HCT116 (cell line): ENCODE measurements at places on chromosomes 12 and 14.

DNA sequence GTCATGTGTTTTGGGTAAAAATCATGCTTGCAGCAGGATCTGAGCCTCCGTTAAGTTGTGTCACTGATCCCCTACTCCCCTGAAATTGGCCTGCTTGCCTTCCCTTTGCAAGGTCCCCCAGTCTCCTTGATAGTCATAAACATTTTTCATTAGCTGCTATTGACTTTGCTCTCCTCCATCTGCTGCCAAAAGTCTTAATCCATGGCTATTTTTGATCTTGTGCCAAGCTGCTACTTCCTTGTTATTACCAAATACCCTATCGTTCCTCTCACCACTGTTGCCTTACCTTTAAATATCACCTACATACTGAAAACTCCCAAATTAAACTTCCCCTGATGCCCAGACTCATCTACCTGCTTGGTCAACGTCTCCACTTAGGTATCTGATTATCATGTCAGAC, 148.3 kb downstream of the PHLDA1 start:
- no peak for DNase-seq

DNA sequence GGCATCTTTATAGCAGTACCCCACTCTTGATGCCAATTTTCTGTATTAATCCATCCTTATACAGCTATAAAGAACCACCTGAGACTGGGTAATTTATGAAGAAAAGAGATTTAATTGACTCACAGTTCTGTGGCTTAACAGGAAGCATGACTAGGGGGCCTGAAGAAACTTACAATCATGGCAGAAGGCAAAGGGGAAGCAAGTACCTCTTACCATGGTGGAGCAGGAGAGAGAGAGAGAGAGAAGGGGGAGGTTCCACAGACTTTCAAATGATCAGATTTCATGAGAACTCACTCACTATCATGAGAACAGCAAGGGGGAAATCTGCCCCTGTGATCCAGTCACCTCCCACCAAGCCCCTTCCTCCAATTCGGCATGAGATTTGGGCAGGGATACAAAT, 84.4 kb downstream of the SLC24A4 start:
- DNase-seq: no peak

DNA sequence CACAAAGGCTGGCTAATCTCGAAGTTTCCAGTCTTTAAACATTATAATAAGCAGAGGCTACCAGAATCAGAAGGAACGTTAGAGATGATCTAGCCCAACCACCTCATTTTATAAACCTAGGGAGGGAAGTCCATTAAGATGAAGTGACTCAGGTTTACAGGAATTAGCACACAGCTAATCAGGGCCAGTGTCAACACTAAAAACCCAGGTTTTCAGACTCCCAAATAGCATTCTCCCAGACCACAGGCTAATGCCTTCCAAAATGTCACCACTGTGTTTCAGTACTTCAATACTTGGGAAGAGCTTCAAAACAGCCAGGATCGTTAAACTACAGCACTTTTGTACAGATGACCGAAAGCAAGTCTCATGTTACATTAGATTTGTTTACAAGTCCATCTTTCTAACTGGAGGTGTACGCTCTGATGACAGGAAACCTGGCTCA, 89.2 kb downstream of the FOXN3 start:
- no peak for DNase-seq

GRCh38 chr12:11621797-11622423, 27.6 kb upstream of the ETV6 start:
- DNase-seq: no peak

- DNase-seq: no peak
Measured at GRCh38 chr12:30898846-30899245, 27.7 kb upstream of the TSPAN11 start.

DNA sequence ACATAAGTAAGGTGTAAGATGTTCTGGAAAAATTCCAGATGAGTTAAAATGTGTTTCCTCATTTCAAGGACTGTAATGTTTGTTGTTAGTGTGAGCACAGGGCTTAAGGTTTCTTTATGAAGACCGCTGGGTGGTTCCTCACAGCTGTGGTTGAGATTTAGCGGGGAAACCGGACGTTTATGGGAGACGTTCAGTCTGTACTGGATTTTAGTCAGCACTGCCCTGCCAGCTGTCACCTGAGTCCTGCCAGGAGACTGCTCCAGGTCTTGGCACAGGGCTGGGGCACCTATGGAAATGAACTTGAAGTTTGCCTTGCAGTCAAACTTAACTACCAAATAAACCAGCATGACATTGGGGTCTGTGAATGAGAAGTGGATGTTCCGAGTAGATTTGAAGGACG, 555.2 kb downstream of the DIO2 start:
- no peak for DNase-seq

DNA sequence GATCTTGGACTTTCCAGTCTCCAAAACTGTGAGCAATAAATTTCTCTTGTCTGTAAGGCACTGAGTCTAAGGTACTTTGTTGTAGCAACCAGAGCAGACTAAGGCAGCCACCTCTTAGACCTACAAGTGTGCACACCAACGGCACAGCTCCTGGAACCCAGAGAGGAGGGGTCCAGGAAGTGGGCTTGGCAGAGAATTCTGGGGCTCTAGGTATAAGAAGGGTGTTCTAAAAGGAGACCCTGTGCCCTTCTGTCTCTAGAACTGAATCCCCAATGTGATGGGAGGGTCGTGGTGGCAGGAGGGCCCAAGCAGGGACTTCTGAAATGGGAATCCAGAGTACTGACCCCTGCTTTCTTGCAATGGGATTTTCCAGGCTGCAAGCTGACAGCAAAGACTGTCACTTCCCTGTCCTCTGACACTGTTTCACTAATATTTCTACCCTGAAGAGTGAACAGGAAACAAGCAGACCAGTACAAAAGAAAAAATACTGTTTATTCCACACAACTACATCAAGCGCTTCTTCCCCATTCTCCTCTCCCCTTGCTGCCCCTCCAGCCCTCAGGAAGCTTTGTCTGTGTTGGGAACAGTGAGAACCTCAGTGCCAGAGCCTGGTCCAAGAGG, 13.6 kb upstream of the TFCP2 start:
- DNase-seq: no peak

DNA sequence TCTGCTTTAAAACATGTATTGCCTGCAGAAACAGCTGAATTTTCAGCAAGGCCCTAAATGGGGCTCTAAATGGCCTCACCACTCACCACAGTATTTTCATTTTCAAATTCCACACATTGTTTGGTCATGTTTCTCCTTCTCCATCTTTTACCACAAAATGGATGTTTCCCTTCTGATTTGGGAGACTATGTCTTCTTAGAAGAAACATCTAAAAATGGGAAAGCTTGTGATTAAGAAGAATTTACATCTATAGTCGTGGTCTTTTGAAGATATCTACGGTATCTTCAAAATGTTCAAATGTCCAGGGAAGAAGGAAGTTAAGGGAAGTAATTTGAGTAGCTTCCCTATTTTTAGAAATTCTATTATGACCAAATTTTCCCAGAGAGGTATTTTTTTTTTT, 20.7 kb upstream of the TUBA1C start:
- no peak for DNase-seq

GRCh38 chr12:92769124-92769901, 66.5 kb downstream of the PLEKHG7 start:
- no peak for DNase-seq

DNA sequence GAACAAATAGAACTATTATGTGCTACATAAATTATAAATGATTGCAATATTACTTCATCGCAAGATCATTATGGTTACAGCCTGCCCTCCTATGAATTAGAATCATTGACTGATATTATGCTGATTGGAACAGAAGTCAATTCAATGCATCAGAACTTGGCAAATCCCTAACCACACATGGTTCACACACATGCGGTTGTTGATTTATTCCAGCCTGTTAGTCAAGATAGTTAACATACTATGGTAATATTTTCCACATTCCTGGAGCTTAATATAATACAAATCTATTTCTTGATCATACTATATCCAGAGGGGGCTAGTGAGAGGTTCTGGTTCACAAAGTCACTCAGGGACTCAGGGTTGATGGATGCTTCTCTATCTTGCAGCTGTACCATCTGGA, 9.7 kb upstream of the CACNA1C start:
- DNase-seq: no peak

- no peak for DNase-seq
Measured at GRCh38 chr12:31867292-31867691, 91.9 kb upstream of the RESF1 start.

- DNase-seq: peak; percentile 75
Measured at GRCh38 chr12:94761559-94761958, 111.2 kb upstream of the TMCC3 start.

DNA sequence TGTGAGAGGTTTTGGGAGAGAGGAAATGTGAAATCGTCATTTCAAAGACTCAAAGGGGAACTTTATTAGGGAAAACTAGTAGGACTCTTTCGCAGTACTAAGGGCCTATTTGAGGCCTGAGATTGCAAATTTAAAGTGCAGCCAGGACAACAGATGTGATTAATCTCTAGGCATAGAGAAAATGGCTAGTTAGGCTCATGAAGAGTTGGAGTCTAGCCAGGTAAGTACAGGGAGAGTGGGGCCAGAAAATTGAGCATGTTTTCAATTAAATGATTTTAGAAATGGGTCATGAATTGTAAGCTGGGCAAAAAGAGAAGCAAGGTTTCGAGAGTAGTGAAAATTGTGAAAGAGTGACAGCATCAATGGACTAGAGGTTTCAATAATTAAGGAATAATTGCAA, 91.9 kb upstream of the LMNTD1 start:
- DNase-seq: no peak

- DNase-seq: no peak
Measured at GRCh38 chr12:117595751-117596150, 234.3 kb upstream of the NOS1 start.
